ENCODE measurements at places on chromosomes 6 and 20.

DNA sequence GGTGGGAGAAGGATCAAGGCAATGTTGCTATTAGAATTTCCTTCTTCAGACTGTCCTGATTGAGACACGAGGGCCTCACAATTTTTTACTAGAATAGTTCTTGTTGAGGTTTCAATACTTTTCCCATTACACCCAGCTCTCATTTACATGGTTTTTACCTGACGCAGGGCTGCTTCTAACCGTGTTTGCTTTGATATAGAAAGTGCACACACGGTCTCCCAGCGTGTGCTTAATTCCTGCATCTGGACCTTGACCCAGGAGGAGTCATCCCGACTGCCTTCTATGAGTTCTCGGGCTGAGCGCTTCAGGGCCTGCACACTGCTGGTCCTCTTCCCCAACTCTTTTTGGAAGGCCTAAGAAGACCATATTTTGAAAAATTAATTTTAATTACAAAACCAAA is 160.2 kb downstream of the DST start:
- no peak for DNase-seq

GRCh38 chr6:26432627-26433201 is 7.6 kb upstream of the BTN3A3 start:
- no peak for DNase-seq

DNA sequence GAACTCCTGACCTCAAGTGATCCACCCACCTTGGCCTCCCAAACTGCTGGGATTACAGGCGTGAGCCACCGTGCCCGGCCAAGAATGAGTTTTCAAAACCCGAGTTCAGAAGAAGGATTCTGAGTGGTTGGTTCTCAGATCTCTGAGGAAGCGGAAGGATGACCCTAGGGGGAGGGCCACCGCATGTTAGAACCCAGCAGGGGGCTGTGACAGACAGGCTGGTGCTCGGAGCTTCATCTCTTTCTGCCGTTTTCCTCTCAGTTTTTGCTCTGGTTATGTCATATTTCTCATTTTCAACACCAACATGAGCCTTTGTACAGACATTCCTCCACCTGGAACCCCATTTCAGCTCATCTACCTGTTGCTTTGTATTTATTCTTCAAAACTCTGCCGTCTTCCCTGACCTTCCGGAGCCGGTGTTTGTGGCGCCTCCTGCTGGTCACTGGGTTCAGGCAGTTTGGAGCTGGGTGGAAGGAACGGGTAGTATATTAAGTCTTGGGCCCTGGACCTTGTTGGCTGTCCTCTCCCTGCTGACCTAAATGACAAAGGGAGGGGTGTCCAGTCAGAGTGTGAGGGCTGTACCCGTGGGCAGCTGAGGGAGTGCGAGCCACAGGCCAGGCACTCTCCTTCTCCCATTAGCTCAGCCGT is at the start of gene DEFB123:
TSS of gene DEFB123 (plus strand) at position 621 of the 648 bp plus-strand sequence. CDS start 67 bp downstream, outside the sequence.
- no peak for DNase-seq

GRCh38 chr6:53020005-53020744 is 25.1 kb upstream of the GSTA4 start:
- no peak for DNase-seq

- no peak for DNase-seq
Measured at GRCh38 chr6:90537723-90538258, 49.1 kb downstream of the MAP3K7 start.

DNA sequence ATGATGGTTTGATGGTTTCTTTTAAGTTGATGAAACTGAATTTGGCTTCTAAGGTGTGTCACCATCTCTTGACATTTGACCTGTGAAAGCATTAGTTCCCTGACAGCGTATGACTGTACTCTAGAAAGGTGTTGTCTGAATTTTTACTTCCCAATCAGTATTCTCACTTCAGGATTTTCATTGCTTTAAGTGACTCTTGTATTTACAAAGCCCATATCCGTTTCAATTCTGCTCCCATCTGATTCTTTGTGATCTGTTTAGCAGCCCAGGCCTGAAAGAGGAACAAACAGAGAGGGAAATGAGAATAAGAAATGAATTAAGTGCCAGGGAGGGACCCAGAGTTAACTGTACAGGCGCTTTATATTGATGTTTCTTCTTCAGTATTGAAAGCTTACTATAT is 73.7 kb downstream of the FARS2 start:
- no peak for DNase-seq

GRCh38 chr6:161836643-161837448 is 563.0 kb upstream of the AGPAT4 start:
- DNase-seq = no peak

DNA sequence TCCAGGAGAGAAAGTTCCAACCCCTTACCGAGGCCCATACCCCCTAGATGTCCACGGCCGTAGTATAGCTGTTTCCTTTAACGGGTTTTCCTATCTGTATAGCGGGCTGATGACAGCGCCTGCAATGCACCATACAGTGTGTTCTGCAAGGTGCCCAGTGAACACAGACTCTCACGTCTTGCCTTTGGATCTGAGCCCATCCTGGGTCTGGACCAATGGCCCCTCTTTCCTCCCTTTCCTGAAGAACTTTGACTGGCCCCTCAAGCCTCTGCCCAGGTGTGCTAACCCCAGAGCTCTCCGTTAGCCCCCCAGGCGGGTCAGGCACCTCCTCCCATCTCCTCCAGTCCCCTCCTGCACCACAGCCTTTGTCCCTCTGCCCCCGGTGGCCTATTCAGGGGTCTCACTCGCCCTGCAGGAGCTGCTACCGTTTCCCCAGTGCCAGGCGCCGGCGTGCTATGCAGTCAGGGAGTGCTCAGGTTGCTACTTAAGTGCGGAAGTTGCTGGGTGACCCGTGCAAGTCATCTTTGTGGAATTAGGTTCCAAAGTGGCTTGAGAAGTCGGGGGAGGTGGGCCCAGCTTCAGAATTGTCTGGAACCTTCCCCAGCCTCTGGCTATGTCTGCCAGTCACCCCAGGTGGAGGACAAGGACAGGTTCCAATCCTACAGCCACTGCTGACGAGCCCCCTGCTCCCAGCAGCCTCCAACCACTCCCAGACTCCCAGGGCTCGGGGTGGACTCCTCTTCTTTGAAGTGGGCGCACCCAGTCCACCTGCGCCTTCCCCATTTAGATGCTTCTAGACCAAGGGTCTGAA is 35.0 kb upstream of the ZBP1 start:
- DNase-seq = no peak

DNA sequence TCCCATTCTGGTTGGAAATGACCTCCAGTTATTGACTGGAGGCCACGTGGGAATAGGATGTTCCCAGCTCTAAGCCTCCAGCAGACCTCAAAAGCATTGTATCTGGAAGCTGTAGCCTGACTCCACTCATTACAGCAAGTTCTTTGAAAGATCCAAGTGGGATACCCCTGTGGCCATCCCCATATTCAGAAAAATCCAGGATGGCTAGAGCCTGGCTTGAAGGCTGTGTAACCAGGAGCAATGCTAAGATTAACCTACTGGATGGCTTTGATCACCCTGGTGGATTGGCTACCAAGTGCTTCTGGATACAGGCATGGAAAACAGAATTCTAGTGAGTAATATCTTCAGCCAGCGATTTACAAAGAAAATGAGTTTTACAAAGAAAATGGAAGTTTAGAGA is 151.2 kb downstream of the ADGRG6 start:
- DNase-seq = no peak

- no peak for DNase-seq
Measured at GRCh38 chr20:19615629-19616028, 142.4 kb upstream of the RIN2 start.

Measured in right lung (tissue), 10 donors.